ENCODE measurements at places on chromosomes 16 and 17.
A peak's percentile ranks its signal among the peaks of the same experiment; 100 is the strongest.

GRCh38 chr16:31875112-31875803, 1.7 kb downstream of the ZNF267 start:
- DNase-seq = no peak

DNA sequence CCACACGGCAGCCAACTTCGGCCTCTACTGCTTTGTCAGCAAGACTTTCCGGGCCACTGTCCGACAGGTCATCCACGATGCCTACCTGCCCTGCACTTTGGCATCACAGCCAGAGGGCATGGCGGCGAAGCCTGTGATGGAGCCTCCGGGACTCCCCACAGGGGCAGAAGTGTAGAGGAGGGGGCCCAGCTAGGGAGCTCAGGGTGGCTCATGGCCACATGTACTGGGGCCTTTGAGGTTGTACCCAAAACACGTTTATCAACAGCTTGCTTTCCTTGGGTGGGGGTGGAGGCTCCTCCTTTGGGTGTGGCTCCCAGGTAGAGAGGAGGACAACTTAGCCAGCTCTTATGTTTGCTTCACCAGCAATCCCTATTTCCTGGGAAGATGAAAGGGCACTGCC, 5.1 kb downstream of the GPR142 start:
- DNase-seq = no peak

DNA sequence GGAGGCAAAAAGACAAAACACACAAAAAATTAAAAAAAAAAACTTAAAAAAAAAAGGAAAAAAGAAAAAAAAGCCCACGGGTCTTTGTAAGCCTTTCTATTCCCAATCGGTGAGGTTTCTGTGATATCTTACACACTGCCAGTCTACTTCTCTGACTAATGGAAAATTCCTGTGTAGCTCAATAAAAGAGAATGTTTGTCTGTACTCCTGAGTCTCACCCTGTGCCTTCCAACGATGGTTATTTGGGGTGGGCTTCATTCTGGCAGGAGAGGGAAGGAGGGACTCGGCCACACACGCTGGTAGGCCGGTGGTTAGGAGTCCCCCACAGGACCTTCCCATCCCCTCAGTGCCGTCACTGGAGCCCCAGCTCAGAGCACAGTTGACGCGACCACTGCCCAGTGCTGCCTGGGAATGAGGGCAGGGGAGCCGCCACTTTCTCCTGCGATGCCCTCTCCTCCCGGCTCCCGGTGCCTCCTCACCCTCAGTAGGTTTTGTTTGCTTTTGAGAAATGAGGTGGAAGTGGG, 68.0 kb downstream of the AMFR start:
- peak; percentile 57 for DNase-seq

GRCh38 chr16:84340325-84341040, 27.9 kb upstream of the ATP2C2 start:
- DNase-seq = no peak

DNA sequence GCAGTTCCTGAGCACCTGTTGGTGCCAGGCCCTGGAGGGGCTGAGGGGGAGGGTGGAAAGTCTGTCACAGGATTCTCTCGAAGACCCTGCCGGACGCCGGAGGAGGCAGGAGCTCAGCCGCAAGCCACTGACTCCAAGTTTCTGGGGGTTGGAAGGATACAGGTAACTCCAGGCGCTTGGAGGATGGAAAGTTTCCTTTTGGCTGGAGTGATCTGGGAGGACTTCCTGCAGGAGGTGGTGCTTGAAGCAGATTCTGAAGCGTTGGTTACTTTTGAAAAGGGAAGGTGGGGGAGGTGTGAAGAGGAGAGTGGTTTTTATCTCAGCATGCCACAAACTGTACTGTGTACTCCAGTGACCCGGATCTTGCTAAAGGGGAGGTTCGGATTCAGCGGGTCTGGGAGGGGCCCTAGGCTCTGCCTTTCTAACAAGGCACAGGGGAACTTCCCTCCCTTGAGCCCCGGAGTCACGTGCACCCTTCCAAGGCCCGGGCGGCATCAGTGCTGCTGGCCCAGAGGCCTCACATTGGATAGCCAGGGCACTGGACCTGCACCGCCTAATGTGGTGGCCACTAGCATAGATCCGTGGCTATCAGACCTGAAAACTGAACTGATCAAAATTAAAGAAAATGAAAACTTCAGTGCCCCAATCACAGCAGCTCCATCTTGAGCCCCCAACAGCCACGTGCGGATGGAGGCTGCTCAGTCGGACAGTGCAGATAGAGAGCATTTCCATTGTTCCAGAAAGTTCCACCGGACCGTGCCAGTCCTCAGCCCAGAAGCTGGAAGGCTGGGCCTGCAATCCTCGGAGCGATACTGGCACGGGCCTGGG, 42.2 kb upstream of the GSE1 start:
- no peak for DNase-seq

- no peak for DNase-seq
These were observed 12.3 kb upstream of the C17orf113 start for GRCh38 chr17:42062681-42063080.

GRCh38 chr17:66271512-66271911, 30.9 kb upstream of the PRKCA start:
- DNase-seq = no peak
